ENCODE measurements at places on chromosomes 16 and 17. TPM values are rescaled to one million over a fixed set of nuclear protein-coding genes. Genes with fewer than 3 reads are reported as not detected.

DNA sequence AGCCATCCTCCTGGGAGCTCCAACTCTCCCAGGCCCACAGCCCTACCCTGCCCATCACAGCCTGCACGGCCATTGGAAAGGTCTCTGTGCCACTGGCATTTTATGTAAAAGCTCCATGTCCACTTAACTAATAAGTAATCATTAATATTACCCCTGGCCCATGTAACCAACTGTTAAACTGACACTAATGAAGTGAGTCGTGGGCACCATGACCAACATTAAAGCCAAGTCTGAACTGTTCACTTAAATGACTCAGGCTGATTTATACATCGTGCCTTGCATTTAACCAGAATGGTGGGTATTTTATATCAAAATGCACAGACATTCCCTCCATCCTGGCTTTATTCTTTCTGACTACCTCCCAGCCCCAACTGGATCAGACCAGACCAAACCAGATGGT lies 229.3 kb downstream of the SOX9 start:
- H3K27me3 ChIP-seq: no peaks in the 10 kb centered on the region
- H3K4me1 ChIP-seq: no peaks in the 10 kb centered on the region
- no peak for DNase-seq

DNA sequence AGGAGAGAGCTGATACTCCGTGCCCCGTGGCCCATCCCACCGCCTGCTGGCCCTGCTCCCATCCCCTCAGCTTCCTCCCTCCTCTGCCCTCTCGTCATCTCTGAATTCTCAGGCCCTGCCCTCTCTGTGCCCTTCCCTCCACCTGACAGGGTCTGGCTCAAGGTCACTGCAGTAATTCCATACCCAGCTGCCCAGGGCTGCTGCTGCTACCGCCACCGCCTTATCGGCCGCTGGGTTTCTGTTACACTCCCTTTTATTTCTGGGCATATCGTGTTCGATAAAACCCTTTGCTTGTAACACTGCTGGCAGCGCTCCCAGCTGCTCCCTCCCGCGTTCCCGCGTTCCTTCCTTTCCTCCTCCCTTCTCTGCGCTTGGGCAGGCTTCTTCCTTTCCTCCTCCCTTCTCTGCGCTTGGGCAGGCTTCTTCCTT lies 1.2 kb downstream of the EPN3 start:
- H3K27me3 ChIP-seq: no peaks in the 10 kb centered on the region
- no peak overlapping the region for H3K27ac ChIP-seq
- peaks cover 29% of the 10 kb centered on the region for H3K4me1 ChIP-seq
- no peaks in the 10 kb centered on the region for H3K36me3 ChIP-seq
- H3K4me3 ChIP-seq: peak overlapping the region; percentile 36

DNA sequence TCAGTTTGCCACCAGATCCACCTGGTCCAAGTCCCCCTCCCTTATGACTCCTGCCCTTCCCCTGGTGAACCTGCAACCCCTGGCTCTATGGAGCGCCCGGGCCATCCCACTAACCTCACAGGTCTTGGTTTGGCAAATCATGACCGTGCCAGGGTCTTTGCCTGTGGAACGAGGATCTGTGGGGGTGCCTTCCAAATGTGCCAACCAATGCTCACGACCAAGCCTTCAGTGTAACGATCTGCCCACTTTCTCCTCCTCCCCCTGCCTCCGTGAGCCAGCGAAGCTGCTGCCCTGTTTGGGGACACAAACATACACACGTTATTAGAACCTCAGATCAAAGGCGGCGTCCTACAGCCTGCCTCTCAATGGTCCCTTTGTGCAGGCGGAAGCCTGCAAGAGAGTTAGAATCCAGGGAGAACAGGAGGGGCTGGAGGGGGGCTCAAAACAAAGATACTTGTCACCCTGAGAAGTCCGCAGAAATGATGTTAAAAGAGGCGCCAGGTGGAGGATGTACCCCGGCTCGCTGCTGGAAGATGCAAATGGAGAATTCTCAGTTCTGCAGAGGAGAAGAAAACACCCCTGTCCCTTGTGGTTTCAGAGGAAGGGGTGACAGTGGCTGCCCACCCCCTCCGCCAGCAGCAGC lies 9.0 kb upstream of the NKD1 start:
- H3K27me3 ChIP-seq: 0 out of 2 replicates have a peak, but pooled peaks cover 2% of the 10 kb centered on the region
- DNase-seq: no peak
- H3K36me3 ChIP-seq: no peaks in the 10 kb centered on the region
- no peak overlapping the region for H3K4me3 ChIP-seq
- no peaks in the 10 kb centered on the region for H3K4me1 ChIP-seq
- no peak overlapping the region for H3K27ac ChIP-seq

DNA sequence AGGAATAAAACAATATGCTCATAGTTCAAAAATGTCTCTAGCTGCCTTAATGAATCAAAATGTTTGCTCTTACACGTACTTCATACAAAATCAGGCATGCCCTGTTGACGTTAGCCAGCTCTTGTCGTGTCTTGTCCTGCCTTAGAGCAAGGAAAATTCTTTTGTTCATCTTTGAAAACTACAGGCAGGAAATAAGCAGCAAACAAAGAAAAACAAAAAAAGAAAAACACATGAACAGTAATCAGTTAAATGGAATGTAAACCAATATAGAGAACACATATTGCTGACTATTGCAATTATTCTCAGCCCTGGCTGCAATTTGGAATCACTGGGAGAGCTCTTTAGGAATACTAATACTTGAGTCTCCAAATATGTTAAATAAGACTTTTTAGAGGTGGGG lies 1.7 kb downstream of the CAPNS2 start:
- H3K27ac ChIP-seq: no peak overlapping the region
- no peaks in the 10 kb centered on the region for H3K27me3 ChIP-seq
- no peak for DNase-seq
- H3K4me1 ChIP-seq: no peaks in the 10 kb centered on the region
- no peak overlapping the region for H3K4me3 ChIP-seq

DNA sequence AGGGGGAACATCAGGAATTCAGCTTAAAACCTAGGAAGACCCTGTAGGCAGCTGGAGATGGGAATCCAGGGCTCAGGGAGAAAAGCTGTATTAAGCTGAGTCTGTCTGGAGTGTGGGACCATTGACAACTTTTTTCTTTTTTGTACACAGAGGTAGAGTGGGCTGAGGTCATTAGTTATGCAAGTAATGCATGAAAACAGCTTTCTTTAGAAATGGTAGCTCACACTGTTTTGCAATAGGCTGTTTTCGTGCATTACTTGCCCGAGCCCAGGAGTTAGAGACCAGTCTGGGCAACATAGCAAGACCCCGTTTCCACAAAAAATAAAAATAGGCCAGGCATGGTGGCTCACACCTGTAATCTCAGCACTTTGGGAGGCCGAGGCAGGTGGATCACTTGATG lies 46.5 kb downstream of the KATNIP start:
- peaks cover 21% of the 10 kb centered on the region for H3K4me1 ChIP-seq
- no peak overlapping the region for H3K4me3 ChIP-seq
- H3K36me3 ChIP-seq: no peaks in the 10 kb centered on the region
- no peaks in the 10 kb centered on the region for H3K27me3 ChIP-seq
- H3K27ac ChIP-seq: no peak overlapping the region
- DNase-seq: no peak

- H3K27ac ChIP-seq: no peak overlapping the region
- H3K36me3 ChIP-seq: no peaks in the 10 kb centered on the region
- H3K4me1 ChIP-seq: 0 out of 2 replicates have a peak, but pooled peaks cover 2% of the 10 kb centered on the region
- no peak overlapping the region for H3K4me3 ChIP-seq
- no peak for DNase-seq
Measured at GRCh38 chr16:28537076-28537475, 1.7 kb downstream of the NUPR1 start.

GRCh38 chr16:84641643-84642358 lies 6.5 kb upstream of the KLHL36 start:
- no peaks in the 10 kb centered on the region for H3K36me3 ChIP-seq
- H3K27me3 ChIP-seq: no peaks in the 10 kb centered on the region
- H3K4me1 ChIP-seq: no peaks in the 10 kb centered on the region

BCAS3 gene
- 13.3 TPM for total RNA-seq
